Hippocampal formation (tissue), 2 donors: ENCODE measurements at places on chromosomes 5 and 9.

- no peak for DNase-seq
These were observed 30.4 kb downstream of the ELL2 start for GRCh38 chr5:95931079-95931833.

- DNase-seq, result peak; percentile 73
These were observed 26.3 kb downstream of the SLC25A25 start for GRCh38 chr9:128094166-128094949.

- DNase-seq, result no peak
These were observed 32.8 kb downstream of the FNIP1 start for GRCh38 chr5:131763968-131764367.

DNA sequence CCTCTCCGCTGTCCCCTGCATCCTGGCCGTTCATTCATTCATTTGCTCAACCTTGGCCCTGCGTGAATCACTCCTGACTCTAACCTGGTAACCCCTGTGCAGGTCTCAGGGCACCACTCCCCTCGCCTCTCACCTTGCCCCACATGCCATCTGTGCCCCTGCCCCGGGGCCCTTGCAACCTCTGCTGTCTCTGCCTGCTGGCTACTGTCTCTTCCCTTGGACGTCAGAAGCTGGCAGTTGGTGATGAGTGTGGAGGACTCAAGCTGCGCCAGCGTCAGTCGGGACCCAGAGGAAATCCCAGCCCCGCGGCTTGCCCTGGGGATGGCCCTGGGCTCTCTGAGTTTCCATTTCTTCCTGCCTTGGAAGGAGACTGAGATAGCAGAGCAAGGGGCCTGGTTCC, 154.9 kb downstream of the OLFM1 start:
- DNase-seq, result no peak

GRCh38 chr5:160187091-160187490, 42.2 kb upstream of the FABP6 start:
- DNase-seq, result no peak

DNA sequence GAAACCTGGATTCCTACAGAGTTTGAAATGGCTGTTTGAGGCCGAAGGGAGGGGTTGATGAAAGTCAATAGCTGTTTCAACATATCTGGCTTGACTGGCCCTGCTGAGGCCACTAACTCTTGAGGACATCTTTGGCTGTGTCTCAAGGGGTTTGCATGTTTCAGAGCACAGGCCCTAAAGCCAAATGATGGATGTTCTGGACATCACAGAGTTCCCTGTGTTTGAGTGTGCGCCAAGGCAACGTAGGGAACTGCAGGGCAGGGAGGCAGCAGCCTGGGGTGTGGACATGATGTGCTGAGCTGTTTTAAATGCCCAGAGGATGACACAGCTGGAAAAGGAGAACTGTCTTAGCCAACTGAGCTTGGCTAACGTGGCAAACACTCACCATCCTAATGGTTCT, 89.6 kb downstream of the RAPGEF1 start:
- DNase-seq, result no peak

DNA sequence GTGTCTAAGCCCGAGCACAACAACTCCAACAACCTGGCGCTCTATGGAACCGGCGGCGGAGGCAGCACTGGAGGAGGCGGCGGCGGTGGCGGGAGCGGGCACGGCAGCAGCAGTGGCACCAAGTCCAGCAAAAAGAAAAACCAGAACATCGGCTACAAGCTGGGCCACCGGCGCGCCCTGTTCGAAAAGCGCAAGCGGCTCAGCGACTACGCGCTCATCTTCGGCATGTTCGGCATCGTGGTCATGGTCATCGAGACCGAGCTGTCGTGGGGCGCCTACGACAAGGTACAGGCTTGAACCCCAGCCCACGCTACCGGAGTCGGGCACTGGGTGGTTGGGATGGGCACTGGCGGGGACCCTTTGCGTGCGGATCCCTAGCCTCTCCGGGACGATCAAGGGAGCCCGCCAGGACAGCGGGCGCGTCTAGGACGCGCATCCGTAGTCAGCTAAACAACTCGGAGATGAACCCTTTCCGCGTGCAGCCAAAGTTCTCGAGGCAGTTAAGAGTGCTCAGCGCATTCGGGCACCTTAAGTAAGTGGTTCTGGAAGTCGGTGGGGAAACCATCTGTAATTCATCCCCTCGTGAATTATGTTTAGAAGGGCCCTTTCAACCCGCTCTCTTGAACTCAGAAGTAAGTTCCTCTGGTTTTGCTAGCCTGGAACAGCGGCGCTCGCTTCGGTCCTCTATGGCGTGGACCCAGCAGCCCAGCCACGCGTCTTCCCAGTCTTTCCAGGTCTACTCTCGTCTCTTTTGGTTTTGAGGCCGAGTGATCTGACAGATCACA, 1.3 kb downstream of the KCNN2 start:
- no peak for DNase-seq

DNA sequence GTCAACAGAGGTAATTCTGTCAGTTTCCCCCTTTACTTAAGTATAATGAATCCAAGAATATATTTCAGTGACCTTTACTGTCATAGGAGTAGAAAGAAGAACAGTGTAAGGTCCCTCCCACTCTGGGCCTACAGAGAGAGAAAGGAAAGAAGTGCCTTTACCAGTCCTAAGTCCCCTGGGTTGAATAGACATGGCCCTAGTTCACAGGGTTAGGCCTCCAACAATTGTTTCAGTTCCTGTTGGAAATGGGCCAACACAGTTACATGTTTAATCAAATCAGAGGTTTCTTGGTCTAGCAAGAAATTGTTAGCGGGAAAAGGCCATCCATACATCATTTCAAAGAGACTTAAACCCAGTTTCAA, 605.6 kb downstream of the MTRR start:
- no peak for DNase-seq

DNA sequence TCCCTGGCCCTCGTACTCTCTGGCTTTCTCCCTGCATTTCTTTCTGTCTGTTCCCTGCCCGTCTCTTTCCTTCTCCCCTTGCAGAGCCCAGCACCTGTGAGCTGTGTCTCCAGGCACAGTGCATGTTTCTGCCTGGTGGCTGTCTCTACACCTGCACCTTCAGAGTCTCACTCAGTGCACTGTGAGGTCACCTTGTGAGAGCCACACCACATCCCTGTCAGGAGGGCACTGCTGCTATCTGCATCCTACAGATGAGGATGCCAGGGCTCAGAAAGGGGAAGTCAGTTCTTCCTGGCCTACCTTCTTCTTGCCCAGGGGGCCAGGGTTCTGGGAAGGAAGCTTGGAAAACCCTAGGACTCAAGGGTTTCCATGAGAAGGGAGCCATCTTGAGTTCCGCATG, 69.7 kb upstream of the NEURL1B start:
- DNase-seq, result no peak

DNA sequence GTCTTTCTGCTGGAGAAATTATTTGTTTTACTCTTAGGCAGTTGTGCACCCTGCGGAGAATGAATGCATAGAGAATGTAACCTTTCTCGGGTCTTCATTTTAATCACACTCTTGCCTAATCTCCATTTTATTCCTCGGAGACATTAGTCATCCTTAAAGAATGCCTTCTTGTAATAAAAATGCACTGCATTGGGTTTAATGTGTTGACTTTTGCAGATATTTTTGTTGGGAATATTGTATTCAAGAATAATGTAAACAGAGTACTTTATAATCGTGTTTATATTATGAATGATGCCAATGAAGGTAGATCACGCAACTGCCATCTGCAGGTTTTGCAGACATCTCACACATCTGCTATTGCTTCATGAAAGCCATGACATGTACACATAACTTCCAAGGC, 1093.9 kb upstream of the CDH6 start:
- no peak for DNase-seq

GRCh38 chr9:13899924-13900323, 414.0 kb downstream of the NFIB start:
- DNase-seq, result no peak
